ENCODE measurements at places on chromosomes 2 and 18. TPM values are rescaled to one million over a fixed set of nuclear protein-coding genes. Genes with fewer than 3 reads are reported as not detected.

GRCh38 chr2:174495365-174496012 lies 8.7 kb upstream of the GPR155 start:
- DNase-seq, result no peak

- DNase-seq, result no peak
Observed at GRCh38 chr2:60480089-60480773, 73.2 kb downstream of the BCL11A start.

VWA3B gene
- not detected for total RNA-seq

LYG1 gene
- 1.5 TPM for total RNA-seq

GRCh38 chr2:119659601-119660342 lies 19.2 kb upstream of the TMEM177 start:
- DNase-seq, result no peak

LTBP1 gene
- 0.26 TPM for total RNA-seq

DNA sequence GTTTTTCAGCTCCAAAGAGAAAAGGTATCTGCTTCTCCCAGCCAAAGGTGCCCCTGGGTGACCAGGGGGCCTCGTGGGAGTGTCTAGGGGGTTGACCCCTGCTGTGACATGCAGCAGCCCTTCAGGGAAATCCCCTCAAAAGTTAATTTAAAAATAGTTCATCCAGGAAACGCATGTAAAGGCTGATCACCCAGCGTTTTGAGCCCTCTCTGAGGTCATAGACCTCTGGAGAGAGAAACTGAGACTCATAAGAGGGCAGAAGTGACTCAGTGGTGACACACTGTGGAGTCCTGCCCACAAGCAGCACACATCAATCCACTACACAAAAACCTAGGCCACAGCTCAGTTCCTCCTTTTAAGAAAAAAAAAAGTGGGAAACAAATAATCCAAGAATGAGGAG lies 11.9 kb downstream of the GAL3ST2 start:
- peak; percentile 9 for DNase-seq

MC5R gene
- not detected for total RNA-seq

Data from activated T-helper 1 cell treated with anti-CD3 and anti-CD28 coated beads, Interleukin-12 subunit alpha, Interleukin-12 subunit beta, Interleukin-2, Interleukin-4 antibody, amounts not matched to agents 30 ng/mL and 10 ng/mL and 1 ng/mL, durations not matched to agents 14 hours and 24 hours and 36 hours (primary cell).